A549 treated with CORT108297 at 1 μM for 4 hours (cell line): ENCODE measurements at places on chromosomes 12 and 14. TPM values are rescaled to one million over a fixed set of nuclear protein-coding genes. Genes with fewer than 3 reads are reported as not detected.

CDK4 gene
- 245 to 292 TPM (median 255 TPM) in 5 replicates for total RNA-seq

YBX3 gene
- 242 to 284 TPM (median 259 TPM) in 5 replicates for total RNA-seq

PLCZ1 gene
- not detected in 5 replicates for total RNA-seq

NPAS3 gene
- not detected in 5 replicates for total RNA-seq

KERA gene
- total RNA-seq = not detected in 5 replicates
